NCI-H524 (cell line): ENCODE measurements at places on chromosomes 7 and 10.

GRCh38 chr7:35596061-35596460 lies 98.9 kb downstream of the HERPUD2 start:
- DNase-seq: no peak

DNA sequence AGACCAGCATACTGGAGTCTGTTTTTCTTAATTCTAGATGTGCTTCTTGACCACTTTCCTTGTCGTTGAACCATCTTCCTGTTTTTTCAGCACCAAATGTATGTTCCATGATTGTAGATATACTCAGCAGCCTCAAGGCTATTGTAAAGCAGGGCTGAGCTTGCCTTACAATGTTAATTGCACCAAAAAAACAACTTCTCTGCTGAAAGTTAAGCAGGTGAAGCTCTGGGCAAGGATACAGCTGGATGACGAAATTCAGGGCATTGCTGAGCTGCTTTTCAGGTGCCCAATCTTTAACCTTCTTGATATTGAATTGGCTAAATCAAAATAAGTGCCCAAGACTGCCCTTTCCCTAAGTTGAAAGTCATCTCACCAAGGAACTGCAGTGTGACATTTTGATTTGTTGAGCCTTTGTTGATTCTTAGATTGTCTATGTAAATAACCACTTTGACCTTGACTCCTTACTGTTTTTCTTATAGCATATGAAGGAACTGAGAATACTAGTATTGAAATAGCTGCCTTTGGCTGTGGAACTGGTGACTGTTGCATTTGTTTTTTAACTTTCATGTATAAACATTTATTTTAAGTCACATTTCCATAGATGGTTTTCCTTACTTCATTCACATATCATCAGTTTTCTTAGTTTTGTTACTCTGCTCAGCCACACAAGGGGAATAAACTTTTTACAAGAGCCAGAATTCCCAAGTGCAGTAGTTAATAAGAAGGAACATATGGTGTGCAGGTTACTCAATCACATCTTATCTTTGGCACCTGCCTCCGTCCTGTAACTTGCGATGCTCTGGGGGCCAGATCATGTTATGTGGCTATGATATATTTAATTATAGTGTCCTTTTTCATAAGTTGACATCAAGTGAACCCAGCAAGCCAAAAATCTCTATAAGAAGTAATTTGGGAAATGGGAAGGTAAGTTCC lies 3.1 kb downstream of the AHCYL2 start:
- peak; percentile 59 for DNase-seq

DNA sequence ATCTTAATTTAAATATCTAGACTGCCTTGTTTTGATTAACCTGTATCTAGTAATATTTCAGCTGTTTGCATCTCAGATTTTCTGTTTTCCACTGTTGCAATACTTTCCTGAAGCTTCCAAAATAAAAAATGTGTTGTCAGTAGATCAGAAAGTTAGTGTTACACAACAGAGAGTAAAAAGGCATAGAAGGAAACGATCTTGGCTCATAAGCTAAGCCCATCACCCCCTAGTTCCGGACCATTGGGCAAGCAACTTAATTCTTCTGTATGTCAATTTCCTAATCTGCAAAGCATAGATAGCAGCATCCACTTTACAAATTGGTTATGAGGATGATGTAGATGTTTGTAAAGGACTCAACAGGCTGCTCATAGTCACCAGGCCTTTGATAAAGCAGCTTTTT lies 4.4 kb downstream of the PON3 start:
- DNase-seq: no peak

- DNase-seq: no peak
These were observed 276.2 kb downstream of the CAMK1D start for GRCh38 chr10:12625393-12626023.

- no peak for DNase-seq
These were observed 212.6 kb downstream of the CHCHD3 start for GRCh38 chr7:132869166-132869861.

DNA sequence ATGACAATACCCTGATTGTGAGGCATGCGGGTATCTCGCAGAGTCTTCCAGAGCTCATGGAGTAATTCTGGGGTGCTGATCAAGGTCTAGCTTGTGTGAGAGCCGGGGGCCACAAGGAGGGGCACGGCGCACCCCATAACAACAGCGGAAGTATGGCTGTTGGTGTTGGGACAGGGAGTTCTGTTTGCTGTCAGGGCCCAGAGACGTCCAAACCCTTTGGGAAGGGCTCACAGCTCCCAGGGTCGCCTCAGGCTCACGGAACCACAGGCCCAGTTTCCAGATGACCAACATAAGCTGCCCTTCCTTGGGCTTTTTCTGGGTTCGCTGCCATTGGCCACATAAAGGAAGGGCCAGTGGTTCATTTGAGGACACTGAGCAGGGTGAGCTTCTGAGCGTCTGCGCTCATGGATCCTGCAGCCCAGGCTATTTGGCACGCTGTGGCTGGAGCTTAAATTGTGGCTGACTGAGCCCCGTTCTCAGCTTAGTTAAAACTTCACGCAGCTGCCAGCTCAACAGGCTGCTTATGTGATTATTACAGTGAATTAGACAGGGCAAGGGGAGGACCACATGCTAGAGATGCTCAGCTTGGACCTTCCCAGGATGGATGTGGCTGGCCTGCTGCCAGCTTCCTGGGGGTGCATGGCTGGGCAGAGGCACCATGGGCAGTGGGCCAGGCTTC lies 92.3 kb downstream of the DNAJB6 start:
- no peak for DNase-seq

GRCh38 chr7:96235281-96235680 lies 86.6 kb downstream of the SLC25A13 start:
- DNase-seq: no peak

DNA sequence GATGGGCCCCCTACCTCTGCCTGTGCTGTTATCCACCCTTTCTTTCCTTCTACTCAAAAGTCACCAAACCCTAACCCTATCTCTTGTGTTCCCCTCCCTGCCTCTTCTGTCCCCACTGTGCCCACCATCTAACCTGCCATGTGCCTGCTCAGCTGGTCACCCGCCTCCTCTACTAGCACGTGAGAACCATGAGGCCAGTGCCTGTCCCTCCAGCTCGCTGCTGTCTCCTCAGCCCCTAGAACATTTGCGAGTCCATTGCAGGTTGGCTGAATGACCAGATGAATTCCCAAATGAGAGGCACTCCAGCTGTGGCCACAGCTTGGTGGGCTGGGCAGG lies 129.0 kb downstream of the ARHGAP22 start:
- DNase-seq: no peak

- peak; percentile 62 for DNase-seq
These were observed 128.5 kb downstream of the ANKRD7 start for GRCh38 chr7:118352867-118353453.

DNA sequence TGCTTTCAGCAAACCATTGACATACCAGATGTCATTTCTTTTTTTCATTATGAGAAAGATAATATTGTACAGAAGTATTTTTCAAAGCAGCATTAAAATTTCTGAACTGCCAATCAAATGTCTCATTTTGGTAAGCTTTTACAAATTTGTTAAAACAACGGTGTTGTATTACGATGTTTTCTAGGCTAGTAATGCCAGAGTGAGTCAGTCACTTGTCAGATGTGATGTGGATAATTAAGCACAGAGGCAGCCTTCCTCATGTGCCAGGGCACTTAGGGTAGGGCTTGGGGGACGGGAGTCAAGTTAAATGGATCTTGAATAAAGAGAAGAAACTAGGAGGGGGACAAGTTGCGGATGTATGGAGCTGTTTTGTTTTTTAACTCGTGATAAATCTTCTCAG lies 10.1 kb downstream of the PSTK start:
- no peak for DNase-seq

DNA sequence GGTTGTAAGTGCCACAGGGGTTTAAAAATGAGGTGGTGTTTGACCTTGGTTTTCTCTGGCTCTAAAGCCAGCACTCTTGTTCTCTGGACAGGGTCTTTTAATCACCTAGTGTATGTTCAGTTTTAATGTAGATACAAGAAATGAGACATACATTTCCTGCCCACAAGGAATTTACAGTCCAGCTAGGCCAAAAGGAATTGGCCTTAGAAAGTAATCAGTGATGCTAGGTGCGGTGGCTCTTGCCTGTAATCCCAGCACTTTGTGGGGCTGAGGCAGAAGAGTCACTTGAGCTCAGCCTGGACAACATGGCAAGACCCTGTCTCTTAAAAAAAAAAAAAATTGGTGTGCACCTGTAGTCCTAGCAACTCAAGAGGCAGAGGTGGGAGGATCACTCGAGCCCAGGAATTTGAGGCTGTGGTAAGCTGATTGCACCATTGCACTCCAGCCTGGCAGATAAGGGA lies 100.2 kb downstream of the LRMDA start:
- DNase-seq: no peak

DNA sequence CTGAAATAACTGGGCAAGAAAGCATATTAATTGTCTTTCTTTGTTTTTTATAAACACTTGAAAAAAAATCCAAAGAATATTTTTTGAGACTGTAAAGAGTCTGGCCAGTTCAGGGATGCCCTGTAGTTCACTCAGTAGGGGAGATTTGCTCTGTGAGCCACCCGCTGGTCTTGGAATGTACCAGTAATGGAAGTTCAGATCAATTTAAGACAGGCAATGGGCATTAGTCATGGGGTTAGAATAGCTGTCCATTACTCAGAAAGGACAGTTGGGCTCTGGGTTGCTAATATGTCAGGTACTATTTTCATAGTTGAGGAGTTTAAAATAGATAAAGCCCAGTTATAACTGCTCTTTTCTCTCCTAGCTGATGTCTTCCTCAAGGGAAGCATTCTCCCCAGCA lies 38.7 kb downstream of the A1CF start:
- DNase-seq: no peak

DNA sequence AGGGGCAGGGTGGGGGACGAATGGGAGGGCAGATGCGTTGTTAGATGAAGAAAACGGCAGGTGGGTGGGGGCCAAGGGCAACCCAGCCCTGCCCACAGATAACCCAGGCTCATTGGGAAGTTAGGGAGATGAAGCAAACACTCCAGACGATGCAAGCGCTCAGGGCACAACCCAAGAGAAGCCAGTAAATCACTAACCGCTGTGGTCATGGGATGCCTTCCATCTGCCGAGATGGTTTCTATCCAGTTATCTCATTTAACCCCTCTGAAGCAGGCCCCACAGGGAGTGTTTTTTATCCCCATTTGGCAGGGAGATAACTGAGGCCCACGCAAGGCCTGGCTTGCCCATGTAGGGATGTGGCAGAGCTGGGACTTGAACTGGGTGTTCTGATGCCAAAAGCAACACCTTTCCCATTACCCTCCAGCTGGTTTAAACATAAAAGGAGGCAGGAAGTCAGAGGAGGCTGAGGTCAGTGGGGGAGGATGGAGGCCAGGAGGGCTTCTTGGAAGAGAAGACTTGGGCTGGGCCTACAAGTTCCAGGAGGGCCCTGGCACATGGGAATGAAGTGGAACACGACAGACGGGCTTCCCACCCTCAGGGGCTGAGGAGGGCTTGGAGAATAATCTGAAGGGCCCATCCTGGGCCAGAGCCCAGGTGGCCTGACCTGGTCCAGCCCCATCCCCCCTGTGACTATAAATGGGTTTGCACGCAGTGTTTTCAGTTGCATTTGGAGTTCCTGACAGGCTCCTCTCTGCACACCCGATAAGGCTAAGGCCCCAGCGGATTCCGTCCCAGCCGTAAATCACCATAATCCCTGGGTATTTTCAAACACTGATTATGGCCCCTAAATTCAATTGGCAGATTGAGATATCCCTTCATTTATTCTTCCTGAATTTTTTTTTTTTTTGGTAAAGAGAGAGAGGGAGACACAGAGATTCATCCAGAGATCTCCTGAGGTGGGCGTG lies 80.9 kb downstream of the NEURL1 start:
- DNase-seq: no peak

GRCh38 chr7:41745451-41745850 lies 42.6 kb upstream of the INHBA start:
- no peak for DNase-seq
